ENCODE measurements at places on chromosomes 12 and 14.

- peak; percentile 52 for DNase-seq
Observed at GRCh38 chr12:105025890-105026289, 39.8 kb downstream of the NOPCHAP1 start.

- no peak for DNase-seq
Observed at GRCh38 chr12:53739214-53740129, 12.2 kb upstream of the CALCOCO1 start.

- no peak for DNase-seq
Observed at GRCh38 chr12:50061171-50061570, 3.8 kb downstream of the ASIC1 start.

- no peak for DNase-seq
Observed at GRCh38 chr12:52385226-52385702, at the start of gene KRT84. Gene KRT84 (minus strand): TSS chr12:52385652. CDS start chr12:52385585, 67 bp downstream.

DNA sequence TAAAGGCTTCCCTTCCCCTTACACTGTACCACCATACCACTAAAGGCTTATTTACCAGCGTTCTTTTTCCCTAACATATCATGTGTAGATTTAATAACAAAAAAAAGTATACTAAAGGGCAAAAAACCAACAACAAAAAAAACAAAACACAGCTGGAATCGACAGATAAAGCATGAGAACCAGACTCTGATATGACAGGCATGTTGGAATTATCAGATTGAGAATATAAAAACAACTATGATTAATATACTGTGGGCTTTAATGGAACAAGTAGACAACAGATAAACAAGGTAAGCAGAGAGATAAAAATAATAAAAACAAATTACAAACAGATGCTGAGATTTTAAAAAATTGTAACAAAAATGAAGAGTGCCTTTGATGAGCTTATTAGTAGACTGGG is 754.1 kb upstream of the MDGA2 start:
- DNase-seq: no peak

Data from NCI-H1694 (cell line).